ENCODE measurements at places on chromosomes 16 and 17.
A peak's percentile ranks its signal among the peaks of the same experiment; 100 is the strongest.

GRCh38 chr17:66713533-66714042 is 121.3 kb upstream of the CACNG5 start:
- DNase-seq = peak; percentile 29

- DNase-seq = no peak
Measured at GRCh38 chr17:7688808-7689316, 585 bp downstream of the WRAP53 start.

DNA sequence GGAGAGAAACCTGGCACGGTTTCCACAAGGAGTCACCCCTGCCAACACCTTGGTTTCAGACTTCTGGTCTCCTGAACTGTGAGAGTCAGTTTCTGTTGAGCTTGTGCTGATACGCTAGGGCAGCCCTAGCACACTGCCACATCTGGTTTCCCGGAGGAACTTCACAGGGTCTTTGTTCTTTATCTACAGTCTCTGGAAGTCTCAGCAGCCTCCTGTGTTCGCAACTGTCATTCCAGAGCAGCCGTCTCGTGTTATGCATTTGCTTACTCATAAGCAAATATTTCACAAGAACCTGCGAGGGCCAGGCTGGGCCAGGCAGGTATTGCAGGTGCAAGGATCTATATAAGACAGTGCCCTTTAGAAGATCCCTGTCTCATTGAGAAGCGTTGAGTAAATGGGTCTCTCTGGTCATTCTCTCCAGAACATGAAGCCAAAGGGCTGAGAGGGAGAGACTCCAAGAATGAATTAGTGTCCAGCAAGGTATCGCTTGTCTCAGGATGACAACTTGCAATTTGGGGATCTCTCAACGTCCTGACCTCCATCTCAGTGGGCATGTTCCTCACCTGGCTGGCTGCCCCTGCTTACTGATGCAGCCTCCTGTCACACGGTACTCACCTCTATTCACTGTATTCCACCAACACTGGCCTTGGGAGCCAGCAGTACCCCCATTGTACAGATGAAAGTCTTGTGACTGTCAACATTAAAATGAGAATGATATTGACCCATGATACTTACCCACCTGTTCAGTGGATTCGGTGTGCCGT is 141.2 kb downstream of the WWOX start:
- no peak for DNase-seq

DNA sequence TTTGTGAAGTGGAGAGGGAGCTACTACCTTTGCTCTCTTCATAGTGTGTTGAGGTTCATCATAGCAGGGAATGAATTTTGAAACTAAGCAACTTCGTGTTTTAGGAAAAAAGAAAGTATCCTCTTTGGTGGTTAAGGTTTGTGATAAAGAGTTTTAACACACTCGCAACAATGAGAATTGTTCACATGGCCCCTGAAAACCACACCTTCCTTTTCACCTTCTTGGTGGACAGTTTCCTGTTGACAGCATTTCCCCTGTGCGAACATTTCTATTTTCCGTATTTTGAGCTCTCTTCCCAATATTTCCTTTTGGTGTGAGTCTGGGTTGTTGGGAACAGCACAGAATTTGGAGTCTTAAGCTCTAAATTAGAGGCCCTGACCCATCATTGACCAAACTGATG is 3.8 kb downstream of the OR4D2 start:
- DNase-seq = no peak

DNA sequence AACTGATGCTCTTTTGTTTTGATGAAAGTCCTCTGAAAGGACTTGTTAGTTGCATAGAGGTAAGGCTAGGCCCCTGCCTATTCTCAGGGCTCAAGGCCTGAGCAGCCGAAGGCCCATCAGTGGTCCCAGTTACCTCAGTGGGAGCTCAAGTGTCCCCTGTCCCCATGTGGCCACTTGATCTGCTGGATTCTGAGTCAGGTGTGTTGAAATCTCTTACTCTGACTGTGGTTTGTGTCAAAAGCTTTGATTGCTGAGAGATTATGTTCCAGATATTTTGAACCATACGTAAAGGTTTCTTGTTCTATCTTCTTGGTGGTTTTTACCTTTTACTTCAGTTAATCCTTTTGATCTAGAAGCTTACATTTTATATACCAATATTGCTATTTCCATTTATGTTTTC is 191.7 kb downstream of the LGALS9B start:
- DNase-seq = no peak

DNA sequence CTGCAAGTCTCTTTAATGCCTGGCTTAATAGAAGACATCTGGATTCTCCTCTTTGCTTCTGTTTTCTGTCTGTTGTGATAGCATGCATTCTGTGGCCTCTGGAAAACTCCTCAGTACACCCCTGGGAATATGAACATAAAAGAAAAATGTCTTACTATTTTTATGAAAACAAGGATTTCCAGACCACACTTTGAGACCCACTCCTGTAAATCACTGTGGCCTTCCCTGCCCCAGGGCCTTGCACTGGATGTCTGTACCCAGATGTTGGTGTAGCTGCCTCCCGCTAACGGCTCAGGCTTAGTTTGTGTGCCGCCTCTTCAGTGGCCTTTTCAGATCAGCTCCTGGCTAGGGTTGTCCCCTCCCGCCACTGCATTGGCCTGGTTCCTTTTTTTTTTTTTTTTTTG is 126.6 kb downstream of the SOCS1 start:
- no peak for DNase-seq

- DNase-seq = peak; percentile 52
Measured at GRCh38 chr17:29292071-29292991, 1.6 kb downstream of the NUFIP2 start.
